Fibroblast of skin of abdomen (primary cell): ENCODE measurements at places on chromosomes 3 and 15.

DNA sequence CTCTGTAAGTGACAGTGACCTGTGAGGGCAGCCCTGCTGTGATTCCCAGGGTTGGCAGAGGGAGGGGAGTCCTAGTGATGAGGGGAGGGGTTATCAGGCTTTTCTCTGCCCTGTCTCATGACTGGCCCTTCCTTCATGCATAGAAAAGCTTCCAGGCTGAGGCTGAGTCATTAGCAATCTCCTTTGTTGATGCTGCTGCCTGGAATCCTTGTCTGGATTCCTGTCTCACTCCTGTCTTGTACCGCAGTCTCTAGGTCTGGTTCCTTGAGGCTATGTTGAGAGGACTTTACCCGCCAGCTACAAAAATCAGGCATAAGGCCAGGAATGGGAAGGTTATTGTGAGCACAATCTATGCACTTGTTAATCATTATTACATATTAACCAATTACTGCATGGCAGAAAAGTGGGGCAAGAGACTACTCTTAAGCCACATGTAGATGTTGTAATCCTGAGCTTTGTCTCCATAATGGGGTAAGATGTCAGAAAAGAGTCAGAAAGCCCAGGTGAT is 7.2 kb downstream of the KLHL6 start:
- peak; percentile 80 for DNase-seq

DNA sequence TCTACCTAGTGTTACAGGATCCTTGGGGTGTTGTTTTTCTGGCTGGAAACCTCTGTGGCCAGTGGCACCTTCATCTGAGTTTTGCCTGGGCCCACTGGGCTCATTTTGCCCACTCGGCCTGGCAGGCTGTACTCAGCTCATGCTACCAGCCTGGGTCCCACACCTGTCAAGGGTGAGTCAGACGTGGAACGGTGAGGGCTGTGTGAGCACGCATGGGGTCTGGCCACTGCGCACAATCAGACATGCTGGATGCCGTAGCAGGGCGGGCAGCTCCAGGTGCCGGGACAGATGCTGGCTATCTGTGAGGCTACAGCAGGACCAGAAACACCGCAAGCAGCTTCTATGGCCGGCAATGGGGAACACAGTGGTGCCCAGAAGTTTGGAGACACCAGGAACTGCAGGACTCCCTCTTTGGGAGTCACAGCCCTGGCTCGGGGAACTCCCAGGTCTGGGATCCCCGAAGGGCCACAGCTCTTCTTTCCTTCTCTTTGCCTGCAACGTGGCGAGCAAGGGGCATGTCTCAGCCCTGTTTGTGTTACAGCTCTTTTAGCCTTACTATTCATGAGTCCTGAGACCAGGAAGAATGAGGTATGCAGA is 35.9 kb upstream of the DNAJC13 start:
- no peak for DNase-seq

DNA sequence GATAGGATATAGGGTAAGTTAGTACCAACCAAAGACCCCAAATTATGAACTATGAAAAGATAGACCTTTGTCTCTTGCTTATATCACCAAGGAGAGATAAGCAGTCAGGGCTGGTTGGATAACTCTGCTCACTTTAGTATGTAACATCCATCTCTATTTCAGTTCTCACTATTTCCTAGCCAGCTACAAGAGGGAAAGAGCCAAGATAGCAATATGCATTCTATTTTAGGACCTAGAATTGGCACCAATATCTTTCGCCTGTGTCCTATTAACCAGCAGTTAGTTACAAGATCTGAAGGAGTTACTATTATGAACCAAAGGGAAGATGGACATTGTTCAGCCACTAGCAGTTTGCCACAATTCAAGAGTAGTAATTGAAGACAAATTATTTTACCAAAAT is 457.5 kb downstream of the NSUN3 start:
- no peak for DNase-seq

DNA sequence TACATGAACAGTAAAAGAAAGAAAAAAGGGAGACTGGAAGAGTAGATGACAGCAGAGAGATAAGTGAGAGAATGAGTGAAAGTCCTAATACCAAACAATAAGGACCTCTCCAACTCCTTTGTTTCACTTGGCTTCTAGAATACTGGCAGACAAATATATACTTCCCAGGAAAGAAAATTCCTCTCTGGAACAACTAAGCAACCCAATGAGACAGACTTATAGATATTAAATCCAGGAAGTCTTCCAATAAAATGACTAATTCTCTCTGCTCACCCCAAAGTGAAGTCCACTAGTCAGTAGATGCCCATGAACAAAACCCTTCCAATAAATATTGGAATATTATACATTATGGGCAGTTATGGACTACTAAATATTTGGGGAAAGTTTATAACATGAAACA is 114.2 kb downstream of the NEDD4 start:
- DNase-seq: peak; percentile 25

DNA sequence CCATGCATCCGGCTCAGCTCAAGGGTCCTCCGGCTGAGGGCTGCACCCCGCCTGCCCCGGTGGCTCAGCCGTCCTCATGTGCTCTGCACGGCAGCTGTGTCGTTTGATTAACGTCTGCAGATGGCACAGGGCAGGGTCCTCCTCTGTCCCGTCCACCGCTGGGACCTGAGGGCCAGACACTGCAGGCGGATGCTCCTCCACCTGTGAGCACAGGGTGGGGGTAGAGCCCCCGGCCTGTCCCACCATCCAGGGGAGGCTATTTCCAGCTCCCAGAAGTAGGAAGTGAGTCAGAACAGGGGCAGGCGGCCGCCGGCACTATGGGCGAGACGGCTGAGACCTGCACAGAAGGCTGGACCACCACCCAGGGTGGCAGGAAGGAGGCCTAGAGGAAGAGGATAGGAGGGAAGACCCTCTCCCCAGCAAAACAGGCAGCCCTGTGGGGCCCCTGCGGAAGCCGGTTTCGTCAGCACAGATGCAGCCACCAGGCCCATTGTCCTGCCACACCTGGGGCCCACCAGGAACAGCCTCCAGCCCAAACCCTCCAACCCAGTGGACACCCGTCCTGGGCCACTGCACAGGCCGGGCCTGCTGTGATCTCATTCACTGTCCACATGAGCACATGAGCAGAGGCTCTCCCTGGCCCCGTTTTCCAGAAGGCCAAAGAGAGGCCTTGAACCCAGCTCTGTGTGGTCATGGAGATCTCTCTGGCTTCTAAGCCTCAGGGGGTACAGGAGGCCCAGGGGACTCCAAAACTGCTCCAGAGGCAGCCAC is 12.6 kb upstream of the PLXND1 start:
- no peak for DNase-seq
